H54 (cell line): ENCODE measurements at places on chromosomes 4 and X.

DNA sequence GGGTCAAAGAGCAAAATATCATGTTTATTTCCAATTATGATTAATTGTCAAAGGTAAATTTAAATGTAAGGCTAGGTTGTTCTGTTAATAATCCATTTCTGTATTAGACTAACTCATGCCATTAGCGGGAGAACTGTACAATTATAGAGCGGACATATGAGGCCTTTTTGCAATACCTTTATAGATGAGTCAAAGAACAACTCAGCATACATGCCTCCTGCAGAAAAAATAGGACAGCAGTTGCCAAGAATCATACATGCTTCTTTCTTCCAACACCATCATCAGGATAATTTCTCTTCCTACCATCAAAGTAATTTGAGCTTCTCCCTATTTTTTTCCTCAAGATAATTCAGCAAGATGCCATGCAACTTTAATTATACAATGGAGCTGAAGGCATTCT, 917.8 kb downstream of the ADGRL3 start:
- DNase-seq, result no peak

- DNase-seq, result no peak
These were observed 10.9 kb downstream of the STOX2 start for GRCh38 chr4:183915976-183916375.

- no peak for DNase-seq
These were observed at the start of gene DOK7 for GRCh38 chr4:3462790-3463415. Gene DOK7 (plus strand): TSS chr4:3463306. CDS start chr4:3463376, 70 bp downstream.

DNA sequence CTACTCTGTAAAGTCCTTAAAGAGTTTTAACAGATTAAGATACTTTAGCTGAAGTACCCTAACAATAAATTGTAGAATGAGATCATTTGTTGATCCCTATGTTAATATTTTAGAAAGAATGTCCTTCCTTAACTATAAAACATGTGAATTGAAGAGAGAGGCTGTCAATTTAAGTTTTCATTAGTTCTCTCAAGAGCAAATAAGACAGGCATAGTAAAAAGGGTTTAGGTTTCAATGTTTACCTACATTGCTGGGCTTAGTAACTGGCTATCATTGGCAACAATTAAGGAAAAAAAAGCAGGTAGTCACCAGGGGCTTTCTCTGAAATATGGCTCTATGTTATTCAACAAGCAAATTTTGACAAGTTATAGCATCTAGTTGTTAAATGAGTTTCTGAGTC, 91.5 kb downstream of the ATRX start:
- no peak for DNase-seq

DNA sequence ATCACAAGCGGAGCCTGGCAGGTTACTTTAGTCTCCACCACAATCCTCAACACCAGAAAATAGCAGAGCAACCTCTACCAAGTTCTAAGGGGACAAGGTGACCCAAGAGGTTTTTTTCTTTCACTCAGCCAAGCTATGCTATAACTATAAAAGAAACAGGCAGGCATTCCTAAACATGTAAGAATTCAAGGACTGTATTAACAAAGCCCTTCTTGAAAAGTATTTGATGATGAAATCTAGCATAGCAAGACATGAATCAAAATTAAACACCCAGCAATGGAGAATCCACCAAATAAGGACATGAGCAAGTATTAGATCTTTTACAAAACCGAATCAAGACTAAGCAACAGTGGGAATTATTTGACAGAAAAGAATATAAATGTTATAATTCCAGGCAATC, 25.7 kb upstream of the C1QTNF7 start:
- no peak for DNase-seq

GRCh38 chr4:26020083-26020668, 106.2 kb downstream of the SMIM20 start:
- DNase-seq, result no peak

GRCh38 chr4:73376976-73377375, 27.1 kb upstream of the ALB start:
- DNase-seq, result no peak
